ENCODE measurements at places on chromosomes 2 and 18.

DNA sequence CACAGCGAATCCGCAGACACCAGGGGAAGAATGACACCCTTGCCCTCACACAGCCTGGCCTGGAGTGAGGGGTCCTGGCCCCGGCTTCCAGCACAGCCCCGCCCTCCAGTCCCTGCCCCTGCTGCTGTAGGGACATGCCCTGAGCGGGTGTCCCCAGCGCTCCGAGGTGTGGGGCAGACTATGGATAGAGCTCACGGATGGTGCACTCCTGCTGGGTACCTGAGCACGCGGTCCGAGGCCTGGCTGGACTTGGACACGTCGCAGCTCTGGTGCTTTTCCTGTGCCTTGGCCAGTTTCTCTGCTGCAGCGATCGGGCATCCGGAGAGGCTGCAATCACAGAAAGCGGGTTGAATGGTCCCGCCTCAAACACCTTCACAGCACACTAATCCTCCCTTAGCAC, 165.7 kb upstream of the PXDN start:
- DNase-seq: no peak

DNA sequence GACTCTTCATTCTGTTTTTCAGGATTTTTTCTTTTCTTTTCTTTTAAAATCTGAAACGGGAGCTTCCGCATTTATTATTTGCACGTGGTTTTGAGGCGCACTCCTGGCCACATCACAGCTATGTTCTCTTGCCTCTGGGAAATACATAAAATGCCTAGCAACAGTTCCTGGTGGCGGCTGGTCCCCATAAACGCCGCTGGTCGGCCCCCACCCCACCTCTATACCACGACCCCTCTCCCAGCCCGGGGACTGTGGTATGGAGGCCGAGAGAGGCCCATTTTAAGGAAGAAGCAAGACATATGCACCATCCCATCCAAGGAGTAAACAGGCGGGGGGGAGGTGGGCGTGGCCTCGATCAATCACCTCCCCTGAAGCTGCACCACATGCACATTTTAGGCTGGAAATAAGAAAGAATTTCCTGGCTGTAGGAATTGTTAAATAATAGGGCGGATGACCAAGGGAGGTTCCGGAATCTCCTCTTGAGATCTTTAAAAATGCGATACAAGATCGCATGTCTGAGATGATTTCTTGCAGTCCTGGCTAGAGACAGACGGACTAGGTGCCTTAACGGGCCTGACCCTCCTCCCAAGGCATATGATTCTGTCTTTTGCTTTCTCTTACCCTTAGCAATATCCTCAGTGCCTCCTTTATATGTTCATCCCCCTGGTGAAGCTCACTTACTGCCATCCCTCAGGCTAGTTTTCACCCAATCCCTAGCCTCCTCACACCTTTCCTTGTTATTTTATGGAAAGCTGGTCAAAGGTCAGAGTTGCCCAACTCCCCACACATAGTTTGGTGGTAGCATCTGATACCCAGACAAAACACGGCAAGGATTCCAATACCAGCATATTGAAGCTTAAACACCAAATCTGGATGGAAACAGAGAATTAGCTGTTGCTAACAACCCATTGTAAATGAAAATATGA, 82.4 kb downstream of the BCL2 start:
- DNase-seq: no peak

DNA sequence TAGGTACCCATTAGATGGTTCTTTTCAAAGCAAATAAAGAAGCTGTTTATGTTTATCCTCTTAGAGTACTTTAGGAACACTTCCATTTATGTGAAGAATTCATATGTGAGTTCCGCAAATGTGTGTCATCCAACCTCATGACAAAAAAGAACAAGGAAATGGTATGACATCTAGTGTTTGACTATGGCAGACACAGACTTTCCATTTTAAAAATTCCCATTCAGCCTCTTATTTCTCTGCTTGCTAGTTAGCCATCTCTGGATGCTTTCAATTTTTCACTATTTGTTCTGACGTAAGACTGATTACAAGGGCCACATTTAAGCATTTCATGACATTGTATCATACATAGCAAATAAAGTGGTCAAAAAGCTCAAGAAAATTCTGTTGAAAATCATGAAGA, 103.0 kb downstream of the ZAP70 start:
- DNase-seq: no peak

GRCh38 chr2:562391-563364, 114.5 kb downstream of the TMEM18 start:
- no peak for DNase-seq

DNA sequence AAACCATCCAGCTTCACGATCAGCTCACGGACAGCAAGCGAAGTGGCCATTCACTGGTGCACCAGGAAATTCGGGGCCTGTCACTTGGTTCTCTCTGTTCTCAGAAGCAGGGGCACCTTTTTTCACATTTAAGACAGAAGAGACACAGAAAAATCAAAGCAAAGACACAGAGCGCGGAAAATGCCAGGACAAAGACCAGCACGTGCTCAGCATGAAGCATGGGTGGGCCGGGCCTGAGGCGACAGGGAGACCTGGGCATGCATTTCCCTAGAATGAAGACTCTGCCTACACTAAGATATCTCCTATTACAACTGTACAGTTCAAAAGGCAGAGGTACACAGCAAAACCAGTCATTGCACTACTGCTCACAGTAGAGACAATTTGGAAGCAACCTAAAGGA, 117.4 kb upstream of the ID2 start:
- DNase-seq: no peak

DNA sequence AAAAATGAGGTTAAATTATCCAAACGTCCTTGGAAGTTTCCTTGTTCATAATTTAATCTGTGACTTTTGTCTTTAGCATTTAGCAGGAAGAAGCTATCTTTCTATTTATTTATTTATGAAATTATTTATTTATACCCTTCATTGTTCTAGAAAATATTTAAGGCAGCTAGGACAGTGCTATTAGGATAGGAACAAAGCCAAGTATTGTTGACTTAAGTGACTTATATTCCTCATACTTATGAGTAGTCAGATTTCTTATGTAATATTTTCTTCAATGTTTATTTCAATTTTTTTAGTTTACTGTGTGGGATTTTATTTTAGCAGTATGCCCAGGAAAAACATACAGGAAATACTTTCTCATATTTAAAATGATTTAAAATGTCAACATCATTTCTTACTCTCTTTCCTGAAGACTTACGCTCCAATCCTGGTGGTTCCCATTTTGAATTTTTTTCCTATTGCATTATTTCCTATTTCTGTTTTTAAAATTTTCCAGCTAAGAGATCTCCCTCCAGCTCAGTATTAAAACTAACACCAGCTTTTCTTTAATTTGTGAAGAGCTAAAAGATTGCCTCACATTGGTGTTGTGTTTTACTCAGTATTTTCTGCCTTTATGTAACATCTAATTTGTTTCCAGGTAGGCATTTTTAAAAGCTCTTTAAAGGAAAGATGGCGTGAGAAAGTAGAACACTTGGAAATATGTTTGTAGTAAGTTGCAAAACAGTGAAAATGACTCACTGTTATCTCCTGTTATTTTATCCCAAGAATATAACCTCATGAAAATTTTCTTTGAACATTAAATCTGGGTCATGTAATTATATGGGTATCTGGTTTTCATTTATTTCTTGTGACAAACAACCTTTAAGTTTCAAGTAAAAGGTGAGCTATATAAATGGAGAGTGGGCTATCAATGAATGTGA, 32.2 kb downstream of the MAPRE2 start:
- DNase-seq: no peak

GRCh38 chr2:16194096-16194390, 253.7 kb downstream of the MYCN start:
- DNase-seq: no peak

DNA sequence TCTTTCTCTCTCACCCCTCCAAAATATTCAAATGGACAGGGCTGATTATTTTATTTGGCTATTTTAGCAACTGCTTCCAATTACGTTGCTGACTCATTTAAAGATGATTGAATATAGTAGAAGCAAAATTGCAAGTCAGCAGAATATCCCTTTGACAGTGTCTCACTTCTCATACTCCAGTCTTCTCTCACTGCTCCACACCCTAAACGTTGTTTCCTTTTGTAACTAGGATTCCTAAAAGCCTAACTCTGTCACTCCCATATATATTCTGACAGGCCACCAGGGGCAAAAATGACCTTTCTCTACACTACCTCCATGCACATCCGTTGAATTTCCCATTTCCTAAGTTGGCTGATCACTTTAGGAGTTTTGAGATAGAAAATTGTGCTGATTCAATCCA, 351.1 kb downstream of the RND3 start:
- DNase-seq: no peak

- peak; percentile 22 for DNase-seq
These were observed 98.8 kb downstream of the INHBB start for GRCh38 chr2:120444691-120445240.

GRCh38 chr2:180125245-180125962, 118.3 kb upstream of the CWC22 start:
- peak; percentile 46 for DNase-seq

DNA sequence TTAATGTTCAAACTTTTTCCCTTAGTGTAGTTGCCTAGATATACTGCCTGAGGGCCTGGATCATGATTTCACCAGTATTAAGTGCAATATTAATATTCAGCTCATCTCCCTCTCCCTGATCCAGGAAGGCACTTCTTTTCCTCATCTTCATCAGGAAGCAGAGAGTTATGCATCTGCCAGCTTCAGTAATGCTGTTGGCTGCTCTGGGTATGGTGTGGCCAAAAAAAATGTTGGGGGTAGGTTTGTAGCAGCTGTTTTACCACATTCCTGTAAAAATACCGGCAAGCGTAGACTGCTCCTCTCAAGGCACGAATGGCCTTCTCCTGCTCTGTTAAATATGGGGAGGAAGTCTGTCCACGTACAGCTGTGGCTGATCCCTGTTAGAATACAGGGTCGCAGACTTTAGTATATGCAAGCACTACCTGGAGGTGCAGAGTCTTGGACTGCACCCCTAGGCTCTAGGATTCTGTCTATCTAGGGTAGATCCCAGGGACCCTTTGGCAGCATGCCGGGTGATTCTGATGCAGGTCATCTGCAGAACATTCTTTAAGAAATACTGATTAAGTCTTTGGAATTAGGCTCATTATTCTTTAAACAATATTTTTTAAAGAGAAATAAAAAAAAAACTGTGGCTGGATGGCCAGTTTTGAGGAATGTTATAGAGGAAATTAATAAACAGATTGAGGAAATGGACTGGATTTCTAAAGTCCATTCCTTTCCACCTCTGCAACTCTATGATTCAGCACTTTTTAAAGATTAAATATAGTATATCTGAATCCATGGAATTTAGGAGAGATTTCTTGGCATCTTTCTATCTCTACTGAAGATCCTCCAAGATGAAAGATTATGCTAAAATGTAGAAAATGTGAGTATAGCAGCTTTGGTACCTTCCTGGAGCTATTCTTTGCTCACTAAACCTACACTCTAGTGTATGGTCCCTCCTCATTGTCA, 21.0 kb upstream of the GLS start:
- no peak for DNase-seq

DNA sequence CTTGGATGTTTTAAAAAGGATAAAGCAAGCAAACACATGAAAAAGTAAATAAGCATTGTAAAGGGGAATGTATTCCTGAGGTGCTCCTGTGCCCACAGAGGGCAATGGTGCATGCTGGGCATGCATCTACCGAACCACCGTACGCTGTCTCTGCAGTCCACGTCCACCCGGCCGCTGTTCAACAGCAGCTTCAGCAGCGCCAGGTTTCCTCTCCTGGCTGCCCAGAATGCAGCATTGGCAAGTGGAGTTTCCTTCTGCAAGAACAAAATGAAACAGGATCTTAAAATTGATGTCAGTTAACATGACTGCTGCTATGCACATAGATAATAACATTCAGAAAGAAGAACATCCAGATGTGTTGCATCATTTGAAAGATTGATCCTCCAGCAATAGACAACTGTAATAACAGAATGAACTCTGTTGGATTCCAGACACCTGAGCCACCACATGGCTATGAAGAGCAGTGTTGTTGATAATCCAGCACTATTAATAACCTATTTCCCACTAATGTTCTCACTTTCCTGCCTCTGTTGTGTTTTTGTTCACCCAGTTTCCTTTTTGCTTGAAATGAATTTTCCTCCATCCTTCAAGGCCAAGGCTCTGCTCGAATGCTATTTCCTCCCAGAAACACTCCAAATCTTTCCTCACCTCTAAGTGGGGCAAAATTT, 13.6 kb downstream of the ANKRD29 start:
- DNase-seq: no peak

- no peak for DNase-seq
These were observed 75.6 kb upstream of the APCDD1 start for GRCh38 chr18:10378688-10379420.

DNA sequence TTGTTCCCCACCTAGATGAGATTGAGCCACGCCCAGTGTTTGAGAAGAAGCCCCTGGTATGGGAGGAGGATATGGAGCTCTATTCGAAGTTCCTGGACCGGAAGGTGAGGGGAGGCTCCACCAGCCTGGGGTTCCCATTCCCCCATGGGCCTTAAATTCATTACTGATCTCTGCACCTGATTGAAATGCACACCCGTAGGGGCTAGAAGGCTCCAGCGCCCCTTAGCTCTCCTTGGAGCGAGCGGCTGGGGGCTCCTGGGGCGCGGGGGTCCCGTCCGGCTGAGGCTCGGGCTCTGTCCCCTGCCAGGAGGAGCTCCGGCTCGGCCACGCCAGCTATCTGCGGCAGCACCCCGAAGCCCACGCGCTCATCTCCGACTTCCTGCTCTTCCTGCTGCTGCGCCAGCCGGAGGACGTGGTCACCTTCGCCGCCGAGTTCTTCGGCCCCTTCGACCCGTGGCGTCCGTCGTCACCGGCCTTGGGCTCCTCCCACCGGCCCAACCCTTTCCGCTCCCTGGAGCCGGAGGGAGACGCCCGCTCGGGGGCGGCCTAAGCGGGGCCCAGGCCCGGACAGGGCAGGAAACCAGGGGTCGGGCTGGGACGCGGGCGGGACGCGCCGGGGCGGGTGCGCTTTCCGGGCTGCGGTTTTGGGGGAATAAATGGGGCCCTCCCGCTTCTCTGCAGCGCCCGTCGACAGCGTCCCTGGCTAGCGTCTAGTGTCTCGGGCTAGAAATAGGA, 10.9 kb downstream of the CATIP start:
- DNase-seq: peak; percentile 96

DNA sequence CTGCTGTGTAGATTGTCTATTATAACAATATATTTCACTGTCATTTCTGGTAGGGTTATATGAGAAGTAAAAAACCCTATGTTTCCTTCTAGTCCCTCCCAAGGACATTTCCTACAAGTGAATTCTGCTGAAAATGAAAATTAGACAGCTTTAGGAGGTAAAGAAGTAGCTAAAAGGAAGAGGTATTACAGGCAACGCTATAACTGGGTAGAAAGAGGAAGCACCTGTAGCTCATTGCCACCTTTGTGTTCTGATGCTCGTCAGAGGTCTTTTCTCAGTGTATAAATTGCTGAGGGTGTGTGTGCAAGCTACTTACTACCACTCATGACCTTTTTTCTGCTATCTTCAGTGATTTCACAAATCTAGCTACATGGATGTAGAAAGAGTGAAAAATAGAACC, 1.4 kb downstream of the DNAJC10 start:
- DNase-seq: no peak

- no peak for DNase-seq
These were observed 31.0 kb upstream of the C2orf66 start for GRCh38 chr2:196840171-196840570.

DNA sequence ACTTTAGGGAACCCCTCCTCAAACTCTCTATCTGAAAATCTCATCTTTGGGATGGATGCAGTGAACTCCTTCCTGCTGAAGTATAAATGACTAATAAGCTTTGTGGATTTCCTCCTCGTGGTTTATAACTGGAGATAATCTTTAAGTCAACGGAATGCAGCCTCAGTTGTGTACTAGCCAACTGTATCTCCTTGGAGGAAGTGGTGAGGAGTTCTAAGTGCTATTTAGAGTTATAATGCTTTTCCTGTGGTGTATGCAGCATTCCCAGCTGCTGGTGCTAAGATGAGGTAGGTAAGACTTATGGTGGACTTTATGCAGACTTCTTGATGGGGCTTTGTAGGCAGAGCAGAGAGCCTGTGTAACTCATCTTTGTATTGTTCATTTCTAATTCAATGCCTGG, 90.9 kb downstream of the LYPD6B start:
- DNase-seq: no peak

Measured in right lobe of liver (tissue), 6 donors.